AML-193 (cell line): ENCODE measurements at places on chromosomes 7 and 10.

DNA sequence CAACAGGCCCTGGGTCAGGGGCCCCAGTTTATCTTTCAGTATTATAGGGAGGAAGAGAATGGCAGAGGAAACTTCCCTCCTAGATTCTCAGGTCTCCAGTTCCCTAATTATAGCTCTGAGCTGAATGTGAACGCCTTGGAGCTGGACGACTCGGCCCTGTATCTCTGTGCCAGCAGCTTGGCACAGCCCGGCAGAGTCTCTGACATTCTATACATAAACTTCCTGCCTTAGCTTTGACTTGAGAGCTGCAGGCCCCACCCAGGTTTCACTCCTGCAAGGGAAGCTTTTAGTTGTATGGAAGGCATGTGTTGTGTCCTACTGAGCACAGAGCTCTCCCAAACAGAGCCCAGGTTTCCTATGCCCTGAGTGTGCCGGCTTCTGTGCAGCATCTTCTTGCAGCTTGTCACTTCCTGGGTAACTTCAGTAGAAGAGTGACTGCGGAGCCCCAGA lies 205.6 kb upstream of the PRSS58 start:
- DNase-seq = no peak

DNA sequence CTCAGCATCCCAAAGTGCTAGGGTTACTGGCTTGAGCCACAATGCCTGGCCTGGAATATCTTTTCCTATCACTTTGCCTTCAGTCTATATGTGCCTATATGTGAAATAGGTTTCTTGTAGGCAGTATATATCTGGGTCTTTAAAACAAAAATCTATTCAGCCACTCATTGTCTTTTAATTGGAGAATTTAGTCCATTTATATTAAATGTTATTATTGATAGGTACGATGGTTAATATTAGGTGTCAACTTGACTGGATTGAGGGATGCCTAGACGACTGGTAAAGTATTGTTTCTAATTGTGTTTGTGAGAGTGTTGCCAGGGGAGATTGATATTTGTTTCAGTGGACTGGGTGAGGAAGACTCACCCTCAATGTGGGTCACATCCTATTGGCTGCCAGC lies 73.4 kb downstream of the FBXL13 start:
- no peak for DNase-seq

DNA sequence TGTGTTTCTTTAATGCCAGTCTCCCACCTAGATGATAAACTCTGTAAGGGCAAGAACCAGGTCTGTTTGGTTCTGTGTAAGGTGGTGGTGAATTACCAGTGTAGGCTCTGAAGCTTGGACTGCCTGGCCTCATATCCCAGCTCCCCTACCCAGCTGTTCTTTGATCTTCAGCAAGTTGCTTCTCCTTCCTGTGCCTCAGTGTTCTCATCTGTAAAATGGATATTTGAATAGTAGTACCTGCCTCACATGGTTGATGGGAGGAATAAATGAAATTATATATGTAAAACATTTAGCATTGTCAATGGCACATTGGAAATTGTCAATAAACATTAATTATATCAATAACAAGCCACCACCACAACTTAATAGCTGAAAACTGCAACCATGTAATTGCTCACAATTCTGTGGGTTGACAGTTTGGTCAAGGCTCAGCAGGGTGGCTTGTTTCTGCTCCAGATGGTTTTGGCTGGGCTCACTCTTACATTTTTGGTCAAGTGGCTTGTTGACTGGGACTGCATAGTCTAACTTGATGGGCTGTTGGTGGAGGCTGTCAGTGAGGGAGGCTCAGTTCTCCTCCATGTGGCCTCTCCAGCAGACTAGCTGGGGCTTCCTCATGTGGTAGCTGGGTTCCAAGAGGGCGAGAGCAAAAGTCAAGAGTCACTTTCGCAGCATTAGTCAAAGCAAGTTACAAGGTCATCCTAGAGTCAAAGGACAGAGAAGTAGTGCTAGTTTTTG lies 84.5 kb upstream of the DUSP5 start:
- no peak for DNase-seq

GRCh38 chr7:54874804-54875203 lies 115.8 kb upstream of the SEC61G start:
- no peak for DNase-seq
